Effector CD4-positive, alpha-beta T cell (primary cell): ENCODE measurements at places on chromosomes 4 and X.

- DNase-seq, result no peak
These were observed 489.5 kb downstream of the STIM2 start for GRCh38 chr4:27350161-27350560.

- no peak for DNase-seq
These were observed 34.7 kb upstream of the ASMTL start for GRCh38 chrX:1487401-1487800.

DNA sequence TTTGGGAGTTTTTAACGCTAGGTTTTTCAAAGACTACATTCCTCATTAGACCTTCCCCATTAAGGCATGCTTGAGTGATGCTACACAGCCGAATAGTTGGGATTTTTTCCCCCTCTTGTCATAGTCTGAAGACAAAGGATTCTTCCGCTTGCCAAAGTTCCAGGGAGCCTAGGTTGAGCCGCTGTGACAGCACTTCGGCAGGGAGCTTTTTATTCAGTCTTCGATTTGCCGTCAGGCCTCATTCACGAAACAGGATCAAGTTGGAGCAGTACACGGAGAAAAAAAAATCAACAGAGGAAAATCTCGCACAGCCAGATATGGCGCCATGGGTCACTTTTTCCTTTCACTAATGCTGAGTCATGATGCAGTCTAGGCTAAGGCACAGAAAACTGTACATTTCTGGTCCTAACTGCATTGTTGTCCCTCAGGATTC, 24.3 kb downstream of the SHROOM3 start:
- DNase-seq, result no peak

GRCh38 chr4:28973587-28974350, 1746.4 kb upstream of the PCDH7 start:
- DNase-seq, result no peak

GRCh38 chr4:120671538-120671937, 251.0 kb downstream of the PRDM5 start:
- DNase-seq, result no peak

- no peak for DNase-seq
These were observed 119.8 kb upstream of the TSPAN5 start for GRCh38 chr4:98778206-98778605.

- no peak for DNase-seq
These were observed at the start of the genes CT45A10 and SAGE1 for GRCh38 chrX:135893294-135893817. CT45A10 (minus strand) TSS chrX:135893444; CDS start chrX:135885344, 8,100 bp downstream. SAGE1 (plus strand) TSS chrX:135893716; CDS start chrX:135896243, 2,527 bp downstream.

DNA sequence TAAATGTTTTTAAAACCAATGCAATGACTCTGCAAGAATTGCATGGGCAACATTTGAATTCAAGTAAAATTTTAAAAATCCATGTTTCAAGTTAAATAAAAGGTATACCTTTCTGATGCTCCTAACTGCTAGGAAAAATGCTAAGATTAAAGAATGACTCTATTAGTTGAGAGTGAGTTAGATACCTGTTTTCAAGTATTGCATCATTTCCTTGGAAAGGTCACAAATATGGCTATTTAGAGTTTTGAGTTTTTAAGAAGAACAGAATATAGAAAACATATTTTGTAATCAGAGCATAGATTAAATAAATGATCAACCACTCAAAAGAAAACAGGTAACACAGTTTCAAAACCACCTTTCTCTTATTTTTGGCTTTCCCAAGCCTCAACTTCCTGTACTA, 18.3 kb upstream of the NPY2R start:
- DNase-seq, result no peak

- no peak for DNase-seq
These were observed 7.6 kb upstream of the OGT start for GRCh38 chrX:71525316-71525715.

DNA sequence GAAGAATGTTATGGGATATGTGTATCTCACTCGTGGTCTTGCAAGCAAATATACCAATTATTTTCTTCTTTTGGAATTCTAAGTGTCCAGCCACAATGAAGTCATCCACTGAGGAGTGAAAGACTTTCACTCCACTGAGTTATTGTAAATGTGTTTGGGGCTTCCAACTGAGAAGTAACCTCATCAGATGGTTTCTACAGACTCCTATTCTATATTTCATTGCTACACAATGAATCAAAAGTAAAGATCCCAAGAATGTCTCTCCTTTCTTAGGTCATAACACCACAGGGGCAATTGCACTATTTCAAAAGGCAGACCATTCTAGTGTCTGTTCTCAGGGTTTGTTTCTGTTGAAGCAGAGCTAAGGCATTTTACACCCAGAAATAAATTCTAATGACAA, 12.3 kb upstream of the VCX2 start:
- no peak for DNase-seq

- no peak for DNase-seq
These were observed 69.8 kb upstream of the BMP2K start for GRCh38 chr4:78706302-78706701.

DNA sequence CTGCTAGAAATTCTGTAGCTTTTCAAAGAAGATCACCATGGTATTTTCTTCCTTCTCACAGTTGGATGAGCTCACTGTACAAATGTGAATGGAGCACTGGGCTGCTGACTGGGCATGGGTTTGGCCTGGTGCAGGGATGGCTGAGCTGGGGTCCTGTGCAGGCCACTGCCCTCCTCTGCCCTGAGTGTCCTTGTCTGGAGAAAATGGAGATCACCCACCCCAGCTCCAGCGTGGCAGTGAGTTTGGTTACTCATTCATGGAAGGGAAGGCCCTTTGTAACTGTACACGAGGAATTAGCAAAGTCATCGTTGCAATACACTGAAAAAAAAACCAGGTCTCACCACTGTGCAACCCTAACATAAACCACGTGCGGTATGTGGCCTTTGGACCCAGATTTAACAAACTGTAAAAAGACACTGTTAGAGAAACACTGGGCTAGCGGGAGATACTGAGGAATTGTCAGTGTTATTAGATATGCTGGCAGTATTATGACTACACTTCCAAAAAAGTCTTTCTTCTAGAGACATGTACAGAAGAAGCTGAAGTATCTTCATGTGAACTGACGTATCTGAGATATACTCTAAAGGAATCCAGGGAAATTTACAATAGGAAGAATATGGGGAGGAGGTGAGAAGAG, 16.1 kb upstream of the TBC1D14 start:
- DNase-seq, result no peak

DNA sequence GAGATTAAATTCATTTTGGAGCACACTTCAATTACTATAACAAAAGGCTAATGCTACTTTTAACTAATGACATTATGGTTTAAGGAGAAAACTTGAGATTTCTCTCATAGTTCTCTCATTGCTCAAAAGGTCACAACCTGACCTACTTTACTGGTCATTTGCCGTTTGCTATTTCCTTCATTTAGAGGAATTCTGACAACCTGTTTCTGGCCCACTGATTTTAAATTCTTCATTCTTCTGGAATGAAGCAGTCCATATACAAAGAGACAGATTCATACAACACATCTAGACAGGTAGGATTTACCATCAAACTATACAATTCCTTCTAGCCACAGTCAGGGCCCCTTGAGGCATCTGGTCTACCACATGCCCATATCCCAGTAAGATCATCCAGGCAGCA, 14.2 kb downstream of the RNF150 start:
- no peak for DNase-seq

DNA sequence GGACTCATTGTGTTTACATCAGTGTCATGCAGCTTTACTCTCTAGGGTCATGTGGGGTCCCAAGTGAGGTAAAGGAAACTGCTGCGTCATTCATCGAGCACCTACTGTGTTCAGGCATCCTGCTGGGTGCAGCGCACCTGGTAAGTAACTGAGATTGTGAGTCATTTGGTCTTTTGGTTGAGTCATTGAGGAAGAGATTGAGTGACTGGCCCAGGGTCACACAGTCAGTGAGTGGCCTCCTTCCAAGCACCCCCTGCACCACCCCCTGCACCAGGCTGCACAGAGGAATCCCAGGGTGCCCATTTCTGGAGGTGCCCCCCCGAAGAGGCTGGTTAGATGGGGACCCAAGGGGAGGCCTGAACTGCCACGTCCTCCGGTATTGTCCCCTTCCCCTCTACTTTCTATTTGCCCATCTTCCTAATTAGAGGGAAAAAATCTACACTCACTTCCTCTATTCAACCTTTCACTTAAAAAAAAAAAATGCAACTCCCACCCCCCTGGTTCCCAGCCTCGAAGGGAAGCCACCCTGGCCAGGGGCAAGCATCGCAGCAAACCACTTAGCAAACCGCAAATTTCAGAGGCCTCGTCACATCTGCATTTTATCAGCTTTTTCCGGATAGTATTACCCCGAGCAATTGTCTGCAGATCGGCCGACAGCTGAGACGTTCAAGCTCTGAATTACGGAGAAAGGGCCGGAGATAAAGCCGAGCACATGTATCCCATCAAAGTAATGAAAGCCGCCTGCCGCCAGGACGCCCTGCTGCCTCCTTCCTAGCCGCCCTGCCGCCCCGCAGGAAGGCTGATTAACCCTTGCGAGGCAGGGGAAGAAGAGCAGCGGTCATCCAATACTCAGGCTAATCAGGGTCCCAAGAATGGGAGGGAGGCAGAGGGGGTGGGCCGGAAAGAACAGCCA, 96.3 kb upstream of the MSX1 start:
- DNase-seq, result no peak

DNA sequence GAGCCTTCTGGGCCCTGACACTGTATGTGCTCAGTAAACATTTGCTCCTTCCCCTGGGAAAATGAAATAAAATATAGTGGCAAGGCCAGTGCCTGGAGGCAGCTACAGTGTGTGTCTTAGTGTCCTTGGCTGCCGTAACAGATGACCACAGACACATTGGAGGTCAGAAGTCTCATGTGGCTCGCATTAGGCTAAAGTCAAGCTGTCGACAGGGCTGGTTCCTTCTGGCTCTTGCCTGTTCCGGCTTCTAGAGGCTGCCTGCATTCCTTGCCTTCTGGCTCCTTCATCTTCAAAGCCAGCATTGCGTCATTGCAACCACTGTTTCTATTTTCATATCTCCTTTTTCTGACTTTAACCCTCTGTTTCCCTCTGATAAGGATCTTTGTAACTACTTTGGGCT, 83.6 kb upstream of the STX18 start:
- DNase-seq, result no peak

DNA sequence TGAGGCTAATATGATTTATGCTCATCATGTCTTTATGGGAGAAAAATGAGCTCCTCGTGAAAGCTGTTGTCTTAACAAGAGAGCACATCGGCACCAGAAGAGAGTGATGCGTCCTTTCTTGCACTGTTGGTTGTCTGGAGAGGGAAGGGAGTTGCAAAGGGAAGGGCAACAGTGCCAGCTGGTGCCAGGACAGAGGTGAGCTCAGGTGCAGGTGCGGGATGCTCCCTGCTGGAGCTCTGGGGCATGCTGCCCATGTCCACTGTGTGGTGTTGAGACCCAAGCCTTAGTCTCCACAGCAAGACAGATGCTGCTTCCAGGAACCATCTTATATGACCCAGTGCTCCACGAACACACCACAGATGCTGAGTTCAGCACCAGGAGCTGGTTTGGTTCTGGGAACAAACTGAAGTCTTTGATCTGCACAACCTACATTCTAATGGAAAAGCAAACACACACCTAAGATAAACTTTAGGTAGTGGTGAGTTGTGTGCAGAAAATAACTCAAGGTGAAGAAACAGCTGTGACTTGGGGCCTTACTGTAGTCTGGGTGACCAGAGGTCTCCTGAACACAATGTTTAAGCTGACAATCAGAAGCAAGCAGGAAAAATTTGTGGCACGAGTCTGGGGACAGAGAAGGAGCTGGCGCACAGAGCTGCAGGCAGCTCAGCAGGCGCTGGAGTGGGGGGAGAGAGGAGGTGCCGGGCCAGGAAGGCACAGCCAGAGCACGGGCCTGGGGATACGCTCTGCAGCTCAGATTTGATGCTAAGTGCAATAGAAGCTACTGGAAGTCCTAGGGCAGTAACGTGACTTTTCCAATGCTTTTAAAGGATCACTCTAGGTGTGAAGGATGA, 73.2 kb downstream of the HAUS3 start:
- DNase-seq, result no peak

- DNase-seq, result no peak
These were observed 417.4 kb downstream of the CCSER1 start for GRCh38 chr4:90544532-90545045.

- no peak for DNase-seq
These were observed 484.2 kb upstream of the HS3ST1 start for GRCh38 chr4:11912886-11913285.

- no peak for DNase-seq
These were observed 806.3 kb downstream of the STIM2 start for GRCh38 chr4:27666943-27667342.

- no peak for DNase-seq
These were observed 9.3 kb upstream of the PRMT9 start for GRCh38 chr4:147693218-147693617.

DNA sequence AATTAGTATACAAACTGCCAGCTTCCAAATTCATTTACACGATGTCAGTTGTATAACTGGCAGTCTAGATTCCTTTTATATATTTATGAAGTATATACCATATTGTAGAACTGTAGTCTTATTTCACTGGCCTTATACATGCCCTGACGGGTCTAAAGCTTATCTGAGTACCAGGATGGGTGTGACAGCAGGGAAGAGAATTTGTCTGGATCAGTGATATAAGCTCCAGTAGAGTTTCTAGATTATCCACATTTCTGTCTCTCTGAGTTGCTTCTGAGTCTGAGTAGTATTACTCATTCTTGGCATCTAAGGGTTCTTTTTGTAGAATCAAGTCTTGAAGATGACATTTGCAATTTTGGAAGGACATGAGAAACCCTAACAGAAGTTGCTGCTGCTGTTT, 101.3 kb downstream of the RPA4 start:
- no peak for DNase-seq

DNA sequence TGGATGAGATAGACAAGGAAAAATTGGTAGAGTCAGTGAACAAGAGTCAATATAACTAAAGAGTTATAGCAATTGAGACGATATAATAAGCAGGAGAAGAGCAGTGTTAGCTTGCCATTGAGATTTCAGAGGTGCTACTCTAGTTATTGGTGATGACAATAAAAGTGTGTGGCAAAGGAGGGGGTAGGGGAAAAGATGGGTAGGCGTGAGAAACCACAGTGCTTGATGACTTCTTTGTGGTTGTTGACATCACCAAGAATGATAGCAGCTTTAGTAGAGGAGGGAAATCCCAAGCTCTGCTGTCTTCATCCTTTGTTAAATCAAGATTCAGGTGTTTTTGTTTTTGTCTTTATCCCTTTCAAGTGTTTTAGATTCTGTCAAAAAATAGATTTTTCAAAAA, 179.9 kb upstream of the PPP3CA start:
- peak; percentile 12 for DNase-seq
